ENCODE measurements at places on chromosomes 6 and 20. TPM values are rescaled to one million over a fixed set of nuclear protein-coding genes. Genes with fewer than 3 reads are reported as not detected.

GRCh38 chr20:3352202-3352601, 55.3 kb downstream of the DNAAF9 start:
- no peaks in the 10 kb centered on the region for H3K36me3 ChIP-seq
- no peaks in the 10 kb centered on the region for H3K4me1 ChIP-seq
- H3K27me3 ChIP-seq = no peaks in the 10 kb centered on the region

DNA sequence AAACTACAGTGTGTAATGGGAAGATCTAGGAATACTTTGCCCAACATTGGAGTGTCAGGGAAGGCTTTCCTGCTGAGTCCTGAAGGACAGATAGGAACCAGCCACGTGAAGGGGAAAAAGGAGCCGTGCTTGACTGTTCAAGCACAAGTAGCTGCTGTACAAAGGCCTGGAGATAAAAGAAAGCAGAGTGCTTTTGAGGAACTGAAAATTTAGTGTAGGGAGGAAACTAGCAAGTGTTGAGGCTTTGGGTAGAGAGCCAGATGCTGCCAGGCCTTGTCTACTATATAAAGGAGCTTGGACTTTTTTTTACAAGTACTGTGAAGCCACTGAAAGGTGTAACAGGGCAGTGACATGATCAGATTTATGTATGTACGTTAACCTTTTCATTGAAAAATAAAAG, 39.0 kb downstream of the DSE start:
- no peaks in the 10 kb centered on the region for H3K4me1 ChIP-seq
- no peak for DNase-seq
- no peaks in the 10 kb centered on the region for H3K36me3 ChIP-seq
- H3K27ac ChIP-seq = no peak overlapping the region
- peaks cover 4% of the 10 kb centered on the region for H3K27me3 ChIP-seq
- H3K4me3 ChIP-seq = no peak overlapping the region

DNA sequence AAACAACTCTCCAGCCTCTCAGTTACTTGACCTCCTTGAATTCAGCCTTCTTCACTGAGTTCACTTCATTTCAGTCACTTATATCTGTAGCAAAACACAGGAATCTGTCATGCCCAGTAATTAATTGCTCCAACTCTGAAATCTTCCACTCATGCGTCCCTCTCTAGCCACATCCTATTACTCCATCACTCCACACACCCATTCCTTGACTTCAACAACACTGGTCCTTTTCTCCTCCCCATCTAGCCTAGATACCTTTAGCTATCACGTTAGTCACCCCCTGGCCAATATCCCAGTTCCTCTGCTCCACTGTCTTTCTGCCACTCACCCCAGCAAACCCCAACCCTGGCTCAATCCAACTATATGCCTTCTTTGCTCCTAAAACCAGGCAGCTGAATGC, 7.7 kb downstream of the ZHX3 start:
- no peaks in the 10 kb centered on the region for H3K36me3 ChIP-seq
- no peak for DNase-seq
- no peak overlapping the region for H3K4me3 ChIP-seq

DNA sequence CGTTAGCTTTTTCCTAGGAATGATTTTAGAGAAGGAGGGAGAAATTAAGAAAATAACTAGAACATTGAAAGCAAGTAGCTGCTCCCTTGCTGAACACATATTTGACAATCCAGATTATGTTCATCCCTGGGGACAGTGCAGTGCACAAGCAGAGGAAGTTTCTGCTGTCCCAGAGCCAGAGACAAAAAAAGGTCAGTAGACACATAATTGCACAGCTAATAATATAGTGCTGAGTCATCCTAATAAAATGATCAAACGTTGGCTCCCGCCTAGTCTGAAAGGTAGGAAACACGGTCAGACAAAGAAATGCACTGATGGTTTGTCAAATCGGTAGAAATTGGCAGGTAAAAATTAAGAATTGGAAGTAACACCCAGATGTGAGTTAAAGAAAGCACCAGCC, 21.7 kb upstream of the SSTR4 start:
- DNase-seq = no peak
- no peak overlapping the region for H3K27ac ChIP-seq
- H3K27me3 ChIP-seq = no peaks in the 10 kb centered on the region
- H3K36me3 ChIP-seq = no peaks in the 10 kb centered on the region
- no peaks in the 10 kb centered on the region for H3K4me1 ChIP-seq

The ALDH8A1 gene
- total RNA-seq = 0.47 TPM

All from activated CD8-positive, alpha-beta T cell treated with anti-CD3 and anti-CD28 coated beads, Interleukin-2, amount 10 ng/mL, durations not matched to agents 7 days and 5 days (primary cell).